ENCODE measurements at places on chromosomes 1 and 21. TPM values are rescaled to one million over a fixed set of nuclear protein-coding genes. Genes with fewer than 3 reads are reported as not detected.

The KRTAP19-3 gene
- total RNA-seq, result not detected

The CRNN gene
- not detected for total RNA-seq

The PLA2G2C gene
- not detected for total RNA-seq

The CLEC20A gene
- not detected for total RNA-seq

The ERICH3 gene
- not detected for total RNA-seq

The SLC1A7 gene
- total RNA-seq, result not detected

The CAMSAP2 gene
- 23.9 TPM for total RNA-seq

The GRIK3 gene
- total RNA-seq, result not detected

The OR14K1 gene
- not detected for total RNA-seq

The KDF1 gene
- total RNA-seq, result not detected

The OR2L3 gene
- total RNA-seq, result not detected

The OR2M5 gene
- total RNA-seq, result not detected

The SNX7 gene
- total RNA-seq, result 38.5 TPM

The P3R3URF gene
- not detected for total RNA-seq

The S100PBP gene
- 27.0 TPM for total RNA-seq

The PLA2G2D gene
- total RNA-seq, result not detected

The IQCC gene
- 1.1 TPM for total RNA-seq

The ATP1A2 gene
- total RNA-seq, result not detected

The KCNJ9 gene
- under 0.01 TPM for total RNA-seq

The OR2AK2 gene
- total RNA-seq, result not detected

The OMA1 gene
- total RNA-seq, result 12.9 TPM

The MYOG gene
- not detected for total RNA-seq

The BNIPL gene
- total RNA-seq, result 0.37 TPM

The DOCK7 gene
- 108 TPM for total RNA-seq

The LRRC8B gene
- total RNA-seq, result 10.7 TPM

The NRAS gene
- total RNA-seq, result 87.2 TPM

The CLCA2 gene
- 1.8 TPM for total RNA-seq

The LCE1D gene
- not detected for total RNA-seq

The PRKAA2 gene
- 0.73 TPM for total RNA-seq

The CD84 gene
- total RNA-seq, result under 0.01 TPM

The UBE2U gene
- not detected for total RNA-seq

The LCE1A gene
- total RNA-seq, result not detected

The LAMTOR2 gene
- 36.4 TPM for total RNA-seq
